Effector CD4-positive, alpha-beta T cell (primary cell): ENCODE measurements at places on chromosomes 16 and 17.

GRCh38 chr17:55416470-55417052, 5.1 kb downstream of the MMD start:
- DNase-seq, result no peak

GRCh38 chr17:9844153-9844552, 18.4 kb downstream of the GLP2R start:
- no peak for DNase-seq

DNA sequence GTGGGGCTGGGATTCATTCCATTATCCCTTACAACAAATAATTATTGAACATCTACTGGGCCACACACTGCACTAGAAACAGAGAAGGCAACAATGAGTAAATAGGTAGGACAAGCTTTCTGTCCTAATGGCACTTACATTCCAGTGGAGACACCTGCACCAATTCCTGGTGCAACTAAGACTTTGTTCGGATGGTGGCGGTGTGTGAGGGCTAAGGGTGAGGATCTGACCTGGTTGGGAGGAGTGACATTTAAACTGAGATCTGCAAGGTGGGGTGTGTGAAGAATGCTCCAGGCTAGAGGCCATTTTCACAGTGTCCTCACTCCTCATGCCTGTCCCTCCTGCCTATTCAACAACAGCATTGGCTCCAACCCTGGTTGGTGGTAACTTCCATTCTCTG, 510.0 kb downstream of the XYLT1 start:
- DNase-seq, result no peak

DNA sequence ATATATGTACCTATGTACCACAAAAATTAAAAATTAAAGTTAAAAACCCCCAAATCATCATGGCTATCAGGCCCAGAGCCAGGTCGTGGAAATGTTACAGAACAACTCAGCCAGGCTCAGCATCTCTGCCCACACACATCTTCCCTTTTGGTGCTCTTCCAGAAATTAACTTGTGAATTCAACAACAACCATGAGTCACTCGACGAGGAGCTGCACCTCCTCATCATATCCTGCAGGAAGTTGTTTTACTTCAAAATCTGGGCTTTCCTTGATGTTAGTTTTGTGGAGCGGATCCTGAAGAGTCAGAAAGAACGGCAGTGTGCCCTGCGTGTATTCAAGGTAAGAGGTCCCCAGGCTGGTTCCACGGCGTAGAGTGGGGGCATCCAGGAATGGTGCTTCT, 10.6 kb downstream of the FBXO39 start:
- DNase-seq, result no peak

GRCh38 chr16:67028167-67028695, 718 bp upstream of the CBFB start:
- DNase-seq, result no peak

DNA sequence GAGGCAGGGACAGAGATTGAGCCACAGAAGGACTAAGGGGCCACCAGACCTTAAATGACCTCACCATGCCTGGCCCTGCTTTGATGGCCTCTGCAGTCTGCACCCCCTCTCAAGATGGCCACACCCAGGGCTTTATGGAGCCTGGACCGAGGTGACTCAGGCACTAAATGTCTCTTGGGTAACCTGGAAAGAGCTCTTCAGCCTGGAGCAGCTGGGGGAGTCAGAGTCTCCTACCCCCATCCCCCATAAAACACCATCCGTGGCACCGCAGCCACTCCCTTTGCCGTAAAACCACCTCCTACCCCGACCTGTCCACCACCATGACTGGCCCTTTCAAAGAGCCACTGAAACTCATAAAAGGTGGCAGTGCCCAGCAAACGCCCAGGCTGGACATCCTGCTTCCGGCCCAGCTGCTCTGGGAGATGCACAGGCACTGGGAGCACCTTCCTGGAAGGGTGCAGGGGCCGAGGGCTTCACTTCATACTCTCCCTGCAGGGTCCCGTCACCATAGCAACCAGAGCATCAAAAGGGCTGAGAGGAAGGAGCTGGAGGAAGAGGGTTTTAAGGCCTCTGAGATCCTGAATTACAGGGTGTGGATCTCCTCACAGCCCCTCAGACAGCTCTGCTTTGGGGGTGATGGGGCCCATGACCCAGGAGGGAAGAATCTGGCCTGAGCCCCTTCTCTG, 22.3 kb downstream of the FOXN1 start:
- no peak for DNase-seq

DNA sequence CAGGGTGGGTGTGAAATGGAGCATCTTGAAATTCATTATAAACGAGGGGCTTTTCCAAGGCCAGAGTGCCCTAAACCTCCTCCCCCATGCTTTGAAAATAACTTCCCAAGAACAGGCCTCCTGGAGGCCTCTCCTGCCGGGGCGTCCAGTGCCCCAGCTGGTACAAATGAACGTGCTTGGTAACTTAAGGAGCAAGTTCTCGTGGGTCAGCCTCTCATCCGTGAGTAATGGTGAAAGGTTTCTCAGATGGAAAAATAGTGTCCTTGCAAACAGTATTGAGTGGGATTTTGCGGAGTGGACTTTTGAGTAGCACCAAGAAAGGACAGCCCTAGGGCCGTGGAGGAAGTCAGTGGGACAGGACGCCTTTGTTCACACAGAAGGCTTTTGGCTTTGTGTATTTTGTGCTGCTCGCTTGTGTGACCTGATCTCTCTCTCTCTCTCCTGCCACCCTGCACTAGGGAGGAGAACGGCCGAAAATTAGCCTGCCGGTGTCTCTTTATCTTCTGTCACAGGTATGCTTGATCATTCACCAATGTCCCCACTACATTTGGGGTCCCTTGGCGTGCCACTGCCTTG, 34.6 kb downstream of the CLEC16A start:
- no peak for DNase-seq

DNA sequence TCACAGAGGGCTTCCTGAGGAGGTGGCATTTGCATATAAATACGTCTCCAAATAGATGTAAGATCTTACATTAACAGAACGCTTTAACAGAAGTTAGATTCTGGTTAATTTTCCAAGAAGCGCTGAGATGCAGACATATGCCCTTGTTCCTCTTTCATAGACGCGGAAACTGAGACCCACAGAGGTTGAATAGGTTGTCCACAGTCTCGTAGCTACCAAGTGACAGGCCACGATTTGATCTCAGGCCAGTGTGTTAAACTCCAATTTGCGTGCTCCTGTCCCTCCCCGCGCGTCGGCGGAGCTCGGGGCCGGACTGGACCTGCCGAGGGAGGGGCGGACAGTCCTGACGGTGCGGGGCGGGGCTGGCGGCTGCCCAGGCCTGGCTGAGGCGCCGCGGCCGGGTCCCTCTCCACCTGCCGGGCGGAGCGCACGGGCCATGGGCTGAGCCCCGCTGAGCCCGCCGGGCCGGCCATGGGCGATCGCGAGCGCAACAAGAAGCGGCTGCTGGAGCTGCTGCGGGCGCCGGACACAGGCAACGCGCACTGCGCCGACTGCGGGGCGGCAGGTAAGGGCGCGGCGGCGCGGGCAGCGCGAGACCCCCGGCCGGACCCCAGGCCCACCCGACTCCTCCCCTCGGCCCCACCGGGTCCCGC, at the start of gene ADAP2:
Gene ADAP2 (plus strand): TSS at position 402 of the 653 bp plus-strand sequence. CDS start 70 bp downstream, at position 472.
- no peak for DNase-seq

DNA sequence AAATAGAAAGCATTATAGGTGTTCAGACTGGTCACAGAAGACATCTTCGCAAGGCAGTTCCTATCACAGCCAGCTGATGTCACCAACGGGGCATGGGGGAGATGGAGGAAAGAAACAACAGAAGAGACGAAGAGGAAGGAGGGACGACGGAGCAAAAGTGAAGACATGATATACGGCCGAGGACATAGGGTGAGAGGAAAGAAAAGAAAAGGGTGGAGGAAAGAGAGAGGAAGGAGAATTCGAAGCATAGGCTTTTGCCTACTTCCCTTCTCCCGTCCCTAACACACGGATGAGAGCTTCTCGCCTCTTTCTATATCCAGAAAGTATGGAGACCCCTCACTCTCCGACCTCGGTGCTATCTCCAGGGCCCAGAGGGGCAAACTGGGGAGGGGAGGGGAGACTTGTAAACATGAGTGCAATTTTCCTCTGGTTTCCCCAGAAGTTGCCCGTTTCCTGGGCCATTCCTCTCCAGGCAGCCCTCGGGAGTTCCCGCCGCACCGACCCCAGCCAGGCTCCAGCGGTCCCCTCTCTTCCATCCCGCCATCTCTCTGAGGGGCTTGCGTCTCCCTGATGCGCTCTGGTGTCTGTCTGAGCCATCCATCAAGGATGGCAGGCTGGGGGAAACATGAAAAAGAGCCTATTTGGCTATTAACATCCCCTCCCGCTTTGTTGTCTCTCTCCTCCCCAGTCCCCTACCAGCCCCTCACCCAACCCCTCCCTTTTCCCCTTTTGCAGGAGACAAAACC, 26.0 kb downstream of the COPZ2 start:
- DNase-seq, result peak; percentile 20

DNA sequence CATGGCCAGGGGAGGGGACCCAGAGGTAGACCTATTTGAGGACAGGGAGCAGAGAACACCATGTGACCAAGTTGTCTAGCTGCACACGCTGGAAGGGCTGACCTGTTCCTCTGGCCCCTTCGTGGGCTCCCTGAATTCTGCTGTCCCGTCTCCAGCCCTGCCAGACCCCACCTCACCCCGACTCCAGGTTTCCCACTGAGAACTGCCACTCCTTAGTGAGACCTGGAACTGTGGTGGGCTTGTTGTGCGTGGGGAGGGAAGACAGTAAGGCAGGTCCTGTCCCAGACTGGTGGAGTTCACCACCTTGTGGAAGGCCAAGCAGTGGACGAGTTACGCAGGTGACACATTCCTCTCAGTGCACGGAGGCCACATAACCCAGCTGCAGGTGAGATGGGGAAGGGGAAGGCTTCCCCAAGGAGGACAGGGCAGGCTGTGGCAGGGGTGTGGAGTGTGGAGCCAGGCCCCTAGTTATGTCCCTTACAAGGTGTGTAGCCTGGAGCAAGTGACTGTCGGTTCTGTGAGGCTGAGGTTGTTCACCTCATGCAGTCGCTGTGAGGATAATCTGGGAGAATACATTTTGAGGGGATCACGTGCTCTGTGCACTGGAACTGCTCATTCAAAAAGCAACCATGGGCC, 54.7 kb downstream of the USP22 start:
- no peak for DNase-seq

GRCh38 chr17:82415336-82415735, 2.8 kb upstream of the HEXD start:
- no peak for DNase-seq

DNA sequence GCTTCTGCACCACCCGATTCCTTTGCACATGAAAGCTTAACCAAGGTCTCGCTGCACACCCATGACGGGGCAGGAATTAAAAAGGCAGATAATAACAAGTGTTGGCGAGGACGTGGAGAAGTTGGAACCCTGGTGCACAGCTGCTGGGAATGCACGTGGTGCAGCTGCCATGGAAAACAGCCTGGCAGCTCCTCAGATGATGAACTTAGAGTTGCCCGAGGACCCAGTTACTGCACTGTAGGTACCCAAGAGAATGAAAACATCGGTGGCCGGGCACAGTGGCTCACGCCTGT, 211.6 kb upstream of the CIBAR2 start:
- no peak for DNase-seq

GRCh38 chr17:55294042-55294751, 29.4 kb downstream of the HLF start:
- DNase-seq, result no peak

- no peak for DNase-seq
Observed at GRCh38 chr17:10439816-10440215, 18.1 kb upstream of the MYH8 start.

- no peak for DNase-seq
Observed at GRCh38 chr16:25707982-25708583, 16.3 kb downstream of the HS3ST4 start.

DNA sequence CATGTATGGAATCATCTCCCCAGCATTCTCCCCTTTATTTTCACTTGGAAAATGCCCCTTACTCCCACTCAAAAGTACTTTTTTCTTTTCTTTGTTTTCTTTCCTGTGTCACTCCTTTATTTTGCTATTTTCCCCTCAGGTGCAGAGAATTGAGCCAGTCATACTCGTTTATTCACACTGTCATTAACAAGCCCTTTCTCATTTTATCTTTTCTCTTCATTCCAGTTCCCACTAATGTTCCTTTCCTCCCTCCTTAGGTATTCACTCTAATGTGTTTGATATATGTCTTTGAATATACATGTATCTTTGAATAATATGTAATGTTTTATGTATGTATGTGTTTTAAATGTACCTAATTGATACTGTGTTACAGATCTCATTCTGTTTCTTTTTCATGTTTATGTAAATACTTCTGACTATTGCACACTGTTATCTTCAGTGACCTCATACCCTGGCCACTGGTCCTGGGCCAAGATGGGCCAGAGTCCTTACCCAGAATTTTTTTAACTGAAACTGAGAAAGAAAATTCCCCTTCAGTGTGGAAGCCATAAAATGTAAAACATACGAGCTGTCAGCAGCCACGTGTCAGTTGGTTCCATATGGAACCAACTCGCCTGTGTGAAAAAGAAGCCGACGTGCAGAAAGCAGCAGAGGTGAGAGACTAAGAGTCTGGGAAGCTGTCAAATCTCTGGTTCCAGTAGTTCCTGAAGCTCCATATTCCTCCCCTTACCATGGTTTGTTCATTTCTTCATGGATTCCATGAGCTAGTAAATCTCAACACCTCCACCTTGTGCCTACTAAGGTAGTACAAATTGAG, 5.8 kb downstream of the SRR start:
- no peak for DNase-seq

GRCh38 chr16:30601966-30602365, 8.2 kb downstream of the ZNF689 start:
- DNase-seq, result no peak

DNA sequence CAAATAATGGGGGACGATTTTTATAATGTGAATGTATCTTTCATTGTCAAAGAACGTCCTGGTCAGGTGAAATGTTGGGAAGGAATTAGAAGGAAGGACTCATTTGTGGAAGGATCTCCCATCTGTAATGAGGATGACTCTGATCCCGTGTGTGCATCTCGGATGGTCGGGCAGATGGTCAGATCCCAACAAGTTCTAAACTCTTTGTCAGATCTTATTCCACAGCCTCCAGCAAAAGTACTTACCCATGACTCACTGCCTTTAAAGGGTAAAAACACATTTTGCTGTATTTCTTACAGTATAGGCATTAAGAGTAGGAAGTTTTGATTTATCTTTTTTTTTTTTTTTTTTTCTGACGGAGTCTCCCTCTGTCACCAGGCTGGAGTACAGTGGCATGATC, 539 bp upstream of the KRTAP4-8 start:
- no peak for DNase-seq

DNA sequence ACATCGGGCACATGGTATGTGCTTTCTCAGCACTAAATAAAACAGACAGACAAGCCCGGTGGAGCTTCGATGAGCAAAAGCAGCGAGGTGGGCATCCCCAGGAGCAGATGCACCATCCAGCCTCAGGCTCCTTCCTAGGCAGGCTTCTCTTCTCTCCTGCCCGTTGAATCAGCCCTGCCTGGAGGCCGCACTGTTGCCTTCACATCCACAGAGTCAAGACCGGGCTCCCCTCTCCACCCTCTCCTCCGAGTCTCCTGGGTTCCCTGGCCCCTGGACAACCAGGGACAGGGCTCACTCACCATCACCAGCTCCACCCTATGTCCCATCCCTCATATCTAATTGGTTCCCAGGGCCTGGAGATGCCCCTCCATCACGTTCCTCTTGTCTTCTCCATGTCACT, 79.7 kb upstream of the RCVRN start:
- DNase-seq, result no peak
